ENCODE measurements at places on chromosomes 12 and 14. TPM values are rescaled to one million over a fixed set of nuclear protein-coding genes. Genes with fewer than 3 reads are reported as not detected.

Gene SRGAP1
- 13.8 TPM for total RNA-seq

Gene MIP
- total RNA-seq: not detected

Gene STAC3
- total RNA-seq: 1.7 TPM

Gene OVCH1
- total RNA-seq: not detected

Gene NEUROD4
- not detected for total RNA-seq

Gene INSM2
- total RNA-seq: not detected

DNA sequence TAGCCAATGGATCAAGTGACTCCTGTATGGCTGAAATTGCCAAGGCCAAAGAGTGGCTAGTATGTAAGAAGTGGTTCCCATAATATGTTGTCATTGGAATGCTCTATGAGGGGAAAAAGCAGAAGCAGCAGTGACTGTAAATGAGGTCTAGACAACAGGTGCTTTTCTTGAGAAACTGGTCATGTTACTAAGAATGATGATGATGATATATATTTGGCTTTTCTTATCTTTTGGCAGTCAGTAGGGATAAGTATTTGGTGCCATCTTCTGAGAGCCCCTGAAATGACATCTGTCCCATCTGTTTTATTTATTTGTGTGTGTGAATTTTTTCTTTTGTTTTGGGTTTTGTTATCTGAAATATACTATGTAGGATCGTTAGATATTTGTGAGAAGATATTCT is 141.7 kb downstream of the SYT1 start:
- no peaks in the 10 kb centered on the region for H3K36me3 ChIP-seq
- DNase-seq: no peak
- H3K27ac ChIP-seq: no peak overlapping the region
- no peak overlapping the region for H3K4me3 ChIP-seq

DNA sequence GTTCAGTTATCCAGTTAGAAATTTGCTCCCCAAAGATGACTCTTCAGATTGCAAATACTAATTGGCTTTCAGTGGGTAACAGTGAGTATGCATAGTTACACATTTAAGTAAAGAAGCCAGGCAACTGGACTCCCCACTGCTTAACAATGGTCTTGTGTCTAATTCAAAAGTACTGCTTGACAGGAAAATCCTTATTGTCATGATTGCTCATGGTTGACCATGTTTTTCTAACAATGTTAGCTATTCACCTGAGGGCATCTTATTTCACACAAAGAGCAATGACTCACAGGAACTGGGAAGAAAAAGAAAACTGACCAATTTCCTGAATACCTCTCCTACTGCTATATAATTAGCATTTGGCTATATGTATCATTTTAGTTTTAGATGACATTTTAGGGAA is 33.7 kb upstream of the ALG10B start:
- no peaks in the 10 kb centered on the region for H3K36me3 ChIP-seq
- H3K4me1 ChIP-seq: no peaks in the 10 kb centered on the region
- H3K27me3 ChIP-seq: no peaks in the 10 kb centered on the region
- no peak overlapping the region for H3K4me3 ChIP-seq
- H3K27ac ChIP-seq: no peak overlapping the region

DNA sequence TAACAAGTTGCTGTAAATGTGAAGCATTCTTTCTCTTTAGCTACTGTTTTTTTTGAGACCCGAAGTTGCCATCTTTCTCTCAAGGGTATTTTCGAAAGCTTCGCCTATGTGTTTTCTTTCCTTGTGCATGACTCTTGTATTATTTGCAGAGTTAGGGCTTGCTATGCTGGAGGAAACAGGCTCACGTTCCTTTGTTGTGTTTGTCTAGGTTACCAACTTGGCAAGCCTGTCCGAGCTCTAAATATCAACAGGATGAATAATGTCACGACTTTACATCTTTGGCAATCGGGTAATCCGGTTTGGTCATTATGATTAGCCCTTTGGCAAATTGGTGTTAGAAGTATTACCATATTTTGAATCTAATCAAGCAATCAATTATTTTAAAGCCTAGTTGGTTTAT is 15.9 kb upstream of the ATP6V0A2 start:
- no peaks in the 10 kb centered on the region for H3K4me1 ChIP-seq
- no peak overlapping the region for H3K4me3 ChIP-seq
- peaks cover 40% of the 10 kb centered on the region for H3K36me3 ChIP-seq
- no peak for DNase-seq

DNA sequence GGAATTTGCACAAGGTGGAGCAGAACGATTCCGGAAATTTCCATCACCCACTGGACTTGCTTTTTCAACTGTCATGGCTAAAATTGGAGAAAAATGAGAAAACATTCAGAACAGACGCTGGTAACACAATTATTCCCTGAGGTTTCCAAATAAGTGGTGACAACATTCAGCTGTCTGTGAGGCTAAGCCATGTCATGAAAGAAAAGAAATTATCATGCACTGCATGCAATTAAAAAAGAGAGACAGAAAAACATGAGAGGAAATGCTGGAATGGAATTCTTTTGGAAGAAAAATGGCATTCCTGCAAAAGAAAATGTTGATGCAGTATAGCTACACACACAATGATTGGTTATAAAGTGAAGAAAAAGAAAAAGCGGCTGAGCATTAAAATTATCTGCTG is 87.3 kb downstream of the C2CD5 start:
- no peak overlapping the region for H3K27ac ChIP-seq
- H3K36me3 ChIP-seq: peaks cover 16% of the 10 kb centered on the region
- H3K4me1 ChIP-seq: no peaks in the 10 kb centered on the region

GRCh38 chr12:25276199-25276937 is 25.6 kb upstream of the KRAS start:
- H3K27ac ChIP-seq: peak overlapping the region; percentile 63
- DNase-seq: no peak
- no peak overlapping the region for H3K4me3 ChIP-seq

GRCh38 chr14:59301354-59301753 is 112.9 kb downstream of the DAAM1 start:
- no peaks in the 10 kb centered on the region for H3K27me3 ChIP-seq
- no peak overlapping the region for H3K4me3 ChIP-seq
- H3K4me1 ChIP-seq: peaks cover 53% of the 10 kb centered on the region
- no peak for DNase-seq
- H3K27ac ChIP-seq: no peak overlapping the region

- DNase-seq: no peak
- no peak overlapping the region for H3K4me3 ChIP-seq
- H3K4me1 ChIP-seq: peaks cover 18% of the 10 kb centered on the region
- H3K36me3 ChIP-seq: no peaks in the 10 kb centered on the region
These were observed 161.0 kb downstream of the SLC38A4 start for GRCh38 chr12:46664761-46665287.

- no peak for DNase-seq
- H3K36me3 ChIP-seq: no peaks in the 10 kb centered on the region
- peaks cover 29% of the 10 kb centered on the region for H3K4me1 ChIP-seq
- H3K27ac ChIP-seq: no peak overlapping the region
- H3K4me3 ChIP-seq: no peak overlapping the region
- no peaks in the 10 kb centered on the region for H3K27me3 ChIP-seq
These were observed 340.3 kb upstream of the RGS6 start for GRCh38 chr14:71591929-71592328.

GRCh38 chr14:66634876-66635275 is 126.9 kb downstream of the GPHN start:
- no peak overlapping the region for H3K27ac ChIP-seq
- DNase-seq: no peak
- H3K4me1 ChIP-seq: no peaks in the 10 kb centered on the region

DNA sequence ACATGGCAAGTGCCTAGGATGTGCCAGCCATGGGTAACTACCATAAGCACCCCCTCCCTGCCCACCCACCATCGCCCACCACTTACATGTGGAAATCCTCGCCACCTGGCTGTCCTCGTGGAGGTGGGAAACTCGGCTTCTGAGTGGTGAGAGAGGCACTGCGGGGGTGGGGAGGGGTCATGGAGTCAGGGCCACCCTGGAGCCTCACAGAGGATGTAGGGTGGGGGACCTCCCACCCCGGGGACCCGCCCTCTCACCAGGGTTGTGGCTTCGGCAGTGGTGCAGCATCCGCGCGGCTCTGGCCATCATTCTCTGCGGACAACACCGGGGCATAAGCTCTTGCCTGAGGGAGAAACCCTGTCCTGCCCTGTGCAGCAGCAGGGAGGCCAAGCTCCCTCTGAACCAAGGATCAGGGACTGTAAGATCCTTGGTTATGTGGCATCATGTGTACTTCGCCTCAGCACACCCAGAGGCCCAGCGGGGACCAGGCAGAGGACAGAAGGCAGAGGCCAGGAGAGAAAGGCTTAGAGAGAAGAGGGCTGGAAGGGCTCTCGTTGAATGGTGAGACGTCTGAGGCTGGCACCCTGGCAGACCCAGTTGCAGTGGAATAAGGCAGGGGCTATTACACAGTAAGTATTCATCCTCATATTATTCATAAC is 12.8 kb upstream of the ENDOU start:
- no peaks in the 10 kb centered on the region for H3K36me3 ChIP-seq
- no peak for DNase-seq
- no peaks in the 10 kb centered on the region for H3K27me3 ChIP-seq
- H3K4me3 ChIP-seq: no peak overlapping the region

- H3K4me1 ChIP-seq: peaks cover 40% of the 10 kb centered on the region
- H3K27me3 ChIP-seq: no peaks in the 10 kb centered on the region
- H3K27ac ChIP-seq: no peak overlapping the region
- no peaks in the 10 kb centered on the region for H3K36me3 ChIP-seq
- DNase-seq: no peak
These were observed 2.6 kb downstream of the KRAS start for GRCh38 chr12:25248137-25248536.

All from esophagus muscularis mucosa (tissue), 4 donors.